ENCODE measurements at places on chromosomes 11 and 22. TPM values are rescaled to one million over a fixed set of nuclear protein-coding genes. Genes with fewer than 3 reads are reported as not detected.

Gene FXYD6
- total RNA-seq, result not detected

Gene MUC5AC
- total RNA-seq, result not detected

Gene ARHGAP20
- total RNA-seq, result 0.90 TPM

Gene GGTLC3
- not detected for total RNA-seq

Gene BATF2
- total RNA-seq, result 0.16 TPM

Gene FJX1
- 40.8 TPM for total RNA-seq

Gene NCAM1
- total RNA-seq, result 2.8 TPM

All from cardiac atrium fibroblast (primary cell).